Posterior vena cava (tissue), 2 donors: ENCODE measurements at places on chromosomes 16 and 17. TPM values are rescaled to one million over a fixed set of nuclear protein-coding genes. Genes with fewer than 3 reads are reported as not detected.

Gene CCL8
- 0.81 TPM for total RNA-seq

GRCh38 chr16:77468831-77469230 is 34.0 kb upstream of the ADAMTS18 start:
- no peak for DNase-seq

DNA sequence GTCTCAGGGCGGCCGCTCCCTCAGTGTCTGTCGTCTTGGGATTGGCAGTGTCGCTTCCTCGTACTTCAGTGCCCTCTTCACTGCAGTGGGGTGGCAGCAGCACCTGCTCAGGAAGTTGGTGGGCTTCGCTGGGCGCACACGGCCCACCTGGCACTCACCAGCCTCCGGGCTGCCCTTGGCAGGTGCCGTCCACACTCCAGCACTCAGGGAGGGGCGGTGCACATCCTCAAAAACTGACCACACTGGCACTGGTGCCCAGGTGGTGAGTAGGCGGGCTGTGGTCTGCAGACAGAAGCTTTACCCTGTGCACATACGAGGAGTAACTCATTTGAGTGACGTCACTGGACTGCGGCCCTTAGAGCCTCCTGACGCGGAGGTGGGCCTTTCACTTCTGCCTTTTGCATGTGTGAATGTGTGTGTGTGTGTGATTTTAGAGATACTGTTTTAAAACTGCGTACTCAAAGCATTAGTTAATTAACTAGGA is 94.6 kb downstream of the BANP start:
- DNase-seq: peak; percentile 64

- no peak for DNase-seq
These were observed 25.7 kb downstream of the CMTM4 start for GRCh38 chr16:66670691-66671388.

GRCh38 chr16:3857189-3858043 is 23.1 kb downstream of the CREBBP start:
- DNase-seq: no peak

GRCh38 chr16:17068524-17068923 is 402.2 kb downstream of the XYLT1 start:
- DNase-seq: no peak
